ENCODE measurements at places on chromosomes 2 and 18.

- no peak for DNase-seq
Measured at GRCh38 chr2:200913654-200914053, 24.5 kb downstream of the NIF3L1 start.

DNA sequence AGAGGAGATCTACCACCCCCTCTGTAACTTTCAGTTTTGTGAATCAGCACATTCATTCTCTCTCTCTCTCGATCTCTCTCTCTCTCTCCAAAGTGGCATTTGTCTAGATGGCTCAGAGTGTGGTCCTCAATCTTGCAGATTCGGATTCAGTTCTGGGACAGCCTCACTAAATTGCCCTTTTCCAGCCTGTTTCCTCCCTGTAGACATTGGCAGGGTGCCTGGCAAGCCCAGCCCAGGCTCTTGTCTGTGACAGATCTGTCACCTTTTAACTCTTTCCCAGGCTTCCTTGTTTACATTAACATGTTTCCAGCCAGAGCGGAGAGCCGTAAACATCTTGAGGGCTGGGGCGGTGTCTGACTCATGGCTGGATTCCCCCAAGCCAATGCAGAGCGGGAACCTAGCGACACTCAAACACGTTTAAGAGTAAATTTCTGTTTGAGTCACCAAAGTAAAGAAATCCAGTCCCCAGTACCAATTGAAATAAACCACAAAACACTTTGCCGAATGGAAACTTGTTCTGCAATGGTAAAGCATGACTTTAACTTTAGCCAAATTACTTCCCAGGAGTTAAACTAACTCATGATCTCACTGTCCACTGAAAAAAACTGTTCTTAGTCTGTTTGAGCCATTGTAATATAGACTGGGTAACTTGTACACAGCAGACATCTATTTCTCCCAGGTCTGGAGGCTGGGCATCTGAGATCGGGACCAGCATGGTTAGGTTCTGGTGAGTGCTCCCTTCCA, 6.6 kb upstream of the CYP27C1 start:
- no peak for DNase-seq

DNA sequence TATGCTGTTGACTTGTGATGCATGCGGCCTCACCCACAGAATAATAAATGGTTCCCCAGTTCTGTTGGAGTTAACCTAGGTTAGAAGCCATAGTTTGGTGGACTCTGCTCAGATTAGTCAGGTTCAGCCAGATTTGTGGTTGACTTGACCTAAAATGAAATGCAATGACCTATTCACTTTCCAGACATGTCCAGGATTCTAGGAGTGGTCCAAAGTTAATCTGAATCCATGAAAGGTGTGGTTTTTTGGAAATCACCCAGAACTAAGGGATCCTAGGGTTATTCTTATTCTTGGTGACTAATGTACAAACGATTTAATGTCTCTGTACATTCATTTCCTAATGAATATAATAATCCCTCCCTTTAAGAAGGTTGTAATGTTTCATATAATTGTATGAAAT, 88.9 kb upstream of the RBBP8 start:
- DNase-seq, result no peak

- no peak for DNase-seq
Measured at GRCh38 chr2:240387325-240387668, 48.2 kb upstream of the GPC1 start.

DNA sequence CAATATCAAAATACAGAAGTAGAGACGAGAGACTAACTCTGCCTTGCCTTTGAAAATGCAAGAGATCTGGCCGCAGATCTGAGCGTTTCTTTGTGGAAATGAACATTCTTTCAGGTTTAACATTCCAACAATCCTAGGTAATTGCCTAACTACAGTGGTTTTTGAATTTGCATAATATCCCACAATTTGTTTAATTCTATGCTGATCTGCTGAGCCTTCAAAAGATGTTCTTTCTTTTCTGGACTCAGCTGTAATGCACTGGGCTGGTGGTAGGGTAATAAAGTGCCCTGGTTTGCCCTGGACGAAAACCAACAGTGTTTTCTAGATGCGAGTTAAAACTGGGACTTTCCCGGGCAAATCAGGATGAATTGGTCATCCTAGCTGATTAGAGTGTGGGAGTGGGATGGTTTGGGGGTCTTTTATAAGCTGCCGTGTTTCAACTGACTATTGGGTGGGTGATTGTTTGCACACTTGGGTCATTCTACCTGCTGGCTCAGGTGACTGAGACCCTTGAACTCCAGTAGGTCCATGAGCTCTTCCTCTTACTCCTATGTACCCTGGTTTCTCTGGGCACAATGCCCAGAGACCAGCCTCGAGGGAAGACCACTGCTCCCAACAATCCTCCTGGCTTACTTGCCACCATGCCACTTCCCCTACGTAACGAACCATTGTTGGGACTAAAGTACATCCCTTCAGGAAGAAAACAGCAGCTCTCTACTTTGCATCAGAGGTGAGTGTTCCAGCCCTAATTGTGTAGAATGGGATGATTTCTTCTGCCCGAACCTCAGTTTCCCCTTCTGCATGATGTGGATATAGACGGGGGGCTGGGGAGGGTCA, 3.4 kb upstream of the PAX8 start:
- no peak for DNase-seq

DNA sequence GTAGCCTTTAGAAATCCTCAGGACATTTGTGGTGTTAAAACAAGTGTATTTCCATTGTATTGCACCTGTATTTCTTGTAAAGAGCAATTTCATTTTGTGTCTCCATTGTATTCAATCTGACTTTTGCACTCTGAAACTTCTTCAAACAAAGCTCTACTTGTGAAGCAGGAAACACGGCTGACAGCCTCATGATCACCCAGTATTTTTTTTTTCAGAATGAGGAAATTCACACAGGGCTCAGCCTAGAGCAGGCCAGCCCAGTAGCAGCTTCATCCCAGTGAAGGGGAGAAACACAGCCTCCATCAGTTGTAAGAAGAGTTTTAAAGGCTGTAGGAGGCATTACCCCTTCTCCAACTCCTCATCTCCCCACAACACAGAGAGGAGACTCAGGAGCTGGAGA, 175.9 kb upstream of the KLHL29 start:
- DNase-seq, result no peak

GRCh38 chr2:51368250-51368649, 336.3 kb upstream of the NRXN1 start:
- DNase-seq, result no peak
